ENCODE measurements at places on chromosomes 13 and 19. TPM values are rescaled to one million over a fixed set of nuclear protein-coding genes. Genes with fewer than 3 reads are reported as not detected.

PRTN3 gene
- total RNA-seq = not detected

ETV2 gene
- total RNA-seq = 1.2 TPM

ZNF793 gene
- 3.5 TPM for total RNA-seq

SPPL2B gene
- total RNA-seq = 54.3 TPM
